ENCODE measurements at places on chromosomes 1 and 21.

DNA sequence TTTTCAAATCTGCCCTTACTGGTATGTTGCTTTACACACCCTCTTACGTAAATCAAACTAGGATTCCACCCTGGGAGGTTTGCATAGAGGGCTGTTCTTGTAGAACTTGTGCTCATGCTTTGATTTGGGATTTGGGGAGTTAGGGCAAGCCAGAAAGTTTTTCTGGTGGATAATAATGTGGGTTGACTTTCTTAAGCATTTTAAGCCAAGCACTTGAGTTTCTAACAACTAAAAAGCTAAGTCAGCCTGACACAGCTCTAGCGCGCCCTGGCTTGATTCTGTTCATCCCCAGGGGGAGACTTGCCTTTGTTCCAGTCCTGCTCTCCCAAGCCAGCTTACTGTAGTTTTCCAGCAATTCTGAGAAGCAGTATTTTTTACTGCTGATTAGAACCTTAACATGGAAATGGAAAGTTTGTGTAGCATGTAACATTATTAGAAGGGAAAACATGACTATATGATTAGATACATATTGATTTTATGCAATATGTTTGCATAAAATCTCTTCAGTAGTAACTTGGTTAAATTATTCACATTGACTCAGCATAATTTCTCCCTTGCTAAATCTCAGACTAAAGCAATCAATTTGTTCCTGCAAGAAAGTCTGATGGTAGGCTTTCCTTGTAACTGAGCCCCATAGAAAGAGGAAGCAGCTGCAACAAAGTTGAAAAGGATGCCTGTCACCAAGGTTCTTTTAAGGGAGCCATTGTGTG, 11.0 kb upstream of the PGD start:
- no peak for DNase-seq

DNA sequence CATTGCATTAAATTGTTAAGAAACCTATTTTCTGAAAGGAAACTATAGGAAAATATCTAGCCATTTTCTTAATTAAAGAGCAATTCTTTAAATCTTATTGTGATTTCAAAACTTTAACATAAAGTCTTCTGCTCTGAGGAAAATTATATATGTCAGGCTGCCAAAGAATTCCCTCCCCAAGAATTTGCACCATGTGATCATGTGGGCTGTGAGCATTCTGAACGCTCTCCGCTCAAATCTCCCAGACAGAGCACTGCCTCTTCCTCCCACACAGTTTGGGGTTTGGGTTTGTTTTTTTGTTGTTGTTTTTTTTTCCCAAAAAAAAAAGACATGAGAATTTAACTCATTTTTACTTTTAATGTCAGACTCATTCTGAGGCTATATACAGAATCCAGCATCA, 155.9 kb upstream of the PALMD start:
- DNase-seq = no peak

GRCh38 chr1:112504661-112505399, 3.9 kb upstream of the WNT2B start:
- DNase-seq = no peak

DNA sequence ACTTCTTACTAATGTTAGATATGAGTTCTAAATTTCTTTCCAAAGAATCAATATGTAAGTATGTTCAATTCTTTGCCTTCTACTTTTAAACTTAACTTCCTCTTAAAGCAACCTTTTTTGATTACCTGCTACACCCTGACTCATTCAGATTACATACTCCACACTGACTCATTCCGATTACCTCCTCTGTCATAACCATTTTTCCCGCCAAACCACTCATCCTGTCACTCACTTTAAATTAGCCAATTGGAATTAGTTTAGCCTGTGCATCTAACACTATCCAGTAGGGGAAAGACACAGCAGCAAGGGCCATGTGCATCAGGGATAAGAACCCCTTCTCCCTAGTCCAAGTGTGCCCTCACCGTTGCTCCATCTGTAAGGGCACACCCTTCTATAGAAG, 815.5 kb downstream of the BRINP3 start:
- DNase-seq = no peak

DNA sequence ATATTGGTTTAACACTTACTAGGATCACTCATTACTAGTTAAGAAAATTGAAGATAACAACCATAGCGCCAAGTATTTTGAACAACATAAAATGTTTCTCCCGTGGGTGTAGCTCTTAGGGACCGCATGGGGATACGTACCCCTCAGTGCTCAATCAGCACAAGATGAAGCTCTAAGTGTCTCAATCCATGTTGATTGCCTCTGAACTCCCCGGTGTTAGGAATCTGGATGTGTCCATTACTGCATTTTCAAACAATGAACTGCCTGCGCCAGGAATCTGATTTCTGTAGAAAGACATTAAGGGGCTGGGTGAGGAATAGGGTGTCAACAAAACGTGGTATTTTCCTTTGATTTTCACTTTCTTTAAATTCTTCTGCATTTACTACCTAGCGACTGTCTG, 100.2 kb downstream of the LMO4 start:
- no peak for DNase-seq

- DNase-seq = no peak
Measured at GRCh38 chr1:10170239-10170574, 40.2 kb upstream of the KIF1B start.

GRCh38 chr1:45612941-45613579, 10.8 kb downstream of the CCDC17 start:
- DNase-seq = no peak

- peak; percentile 61 for DNase-seq
Measured at GRCh38 chr21:45631540-45631939, 12.0 kb upstream of the PCBP3 start.

DNA sequence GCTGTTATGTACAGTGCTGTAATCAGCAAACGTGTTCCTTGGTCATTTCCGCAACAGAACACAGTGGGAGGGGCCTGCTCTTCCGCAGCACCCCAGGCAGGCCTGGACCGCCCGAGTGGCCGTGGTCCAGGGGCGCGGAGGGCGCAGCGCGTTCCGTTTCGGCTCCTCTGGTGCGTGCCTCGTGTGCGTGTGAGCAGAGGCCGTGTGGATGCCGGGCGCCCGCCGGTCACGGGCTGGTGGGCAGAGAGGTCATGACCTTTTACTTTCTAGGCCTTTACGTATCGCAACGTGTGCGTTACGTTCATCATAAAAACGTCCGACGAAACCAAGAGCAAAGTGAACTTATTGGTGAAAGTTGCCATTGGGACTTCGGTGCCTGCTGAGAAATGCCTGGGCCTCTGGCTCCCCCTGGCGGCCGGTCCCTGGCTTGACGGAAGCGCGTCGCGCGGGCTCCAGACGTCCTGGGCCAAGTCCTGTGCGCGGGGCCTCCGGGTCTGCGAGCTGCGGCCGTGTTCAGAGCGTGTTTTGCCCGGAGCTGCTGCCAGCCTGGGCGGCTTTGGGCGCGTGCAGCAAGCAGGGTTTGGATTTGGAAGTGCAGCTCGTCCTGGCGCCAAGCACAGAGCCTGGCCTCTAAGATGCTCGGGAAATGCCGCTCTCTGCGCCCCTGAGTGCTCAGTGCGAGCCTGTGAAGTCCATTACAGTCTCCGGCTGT, 34.4 kb downstream of the COL18A1 start:
- DNase-seq = peak; percentile 84

DNA sequence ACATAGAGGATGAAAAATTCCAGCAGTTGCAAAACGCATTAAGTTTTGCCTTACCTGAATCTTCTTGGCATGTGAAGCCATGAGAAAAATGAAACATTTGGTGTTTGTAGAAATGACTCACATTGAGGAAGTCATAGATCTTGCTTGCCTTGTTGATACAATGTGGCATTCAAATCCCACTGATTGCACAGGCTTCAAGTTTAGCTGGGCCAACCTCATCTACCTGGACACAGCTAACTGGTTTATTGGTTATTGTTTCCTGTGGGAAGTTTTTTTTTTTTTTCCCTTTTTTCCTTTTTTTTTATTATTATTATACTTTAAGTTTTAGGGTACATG, 168.9 kb upstream of the C21orf91 start:
- no peak for DNase-seq

- no peak for DNase-seq
Measured at GRCh38 chr1:5393603-5394002, 598.6 kb downstream of the NPHP4 start.

- no peak for DNase-seq
Measured at GRCh38 chr1:6788946-6789345, 3.7 kb downstream of the CAMTA1 start.

DNA sequence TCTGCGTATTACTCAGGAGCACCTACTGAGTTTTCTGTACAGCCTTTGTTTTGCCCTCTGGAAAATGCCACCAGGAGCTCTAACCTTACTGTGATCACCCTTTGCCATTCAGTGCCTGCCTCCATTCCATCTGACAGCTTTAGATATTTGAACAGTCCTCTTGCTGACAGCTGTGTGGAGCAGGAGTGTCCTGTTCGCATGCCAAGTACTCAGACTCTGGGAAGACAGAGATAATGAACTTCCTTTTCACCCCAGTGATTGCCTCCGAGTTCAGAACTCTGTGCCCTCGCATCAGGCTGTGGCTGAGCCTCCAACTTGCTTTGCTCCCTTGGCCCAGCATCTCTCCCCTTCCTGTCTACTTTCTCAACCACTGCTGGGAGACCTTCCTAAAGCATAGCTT, 74.0 kb downstream of the CACNA1E start:
- DNase-seq = no peak

DNA sequence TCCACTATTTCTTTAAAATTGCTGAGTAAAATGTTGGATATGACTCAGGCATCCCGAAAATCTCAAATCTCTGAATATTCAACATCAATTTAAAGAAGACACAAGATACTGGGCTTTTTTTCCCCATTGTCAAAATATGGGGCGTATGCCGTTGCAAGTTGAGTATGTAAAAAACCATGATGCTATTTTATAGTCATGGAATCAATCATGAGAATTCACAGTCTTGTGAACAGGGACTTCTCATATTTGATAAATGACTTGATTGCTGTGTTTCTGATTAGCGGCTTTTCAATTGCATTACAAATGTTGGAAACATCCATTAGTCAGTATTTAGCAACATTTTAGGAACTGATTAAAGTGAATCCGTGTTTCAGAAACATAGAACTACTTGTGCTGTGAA, 45.3 kb downstream of the SETD4 start:
- no peak for DNase-seq

DNA sequence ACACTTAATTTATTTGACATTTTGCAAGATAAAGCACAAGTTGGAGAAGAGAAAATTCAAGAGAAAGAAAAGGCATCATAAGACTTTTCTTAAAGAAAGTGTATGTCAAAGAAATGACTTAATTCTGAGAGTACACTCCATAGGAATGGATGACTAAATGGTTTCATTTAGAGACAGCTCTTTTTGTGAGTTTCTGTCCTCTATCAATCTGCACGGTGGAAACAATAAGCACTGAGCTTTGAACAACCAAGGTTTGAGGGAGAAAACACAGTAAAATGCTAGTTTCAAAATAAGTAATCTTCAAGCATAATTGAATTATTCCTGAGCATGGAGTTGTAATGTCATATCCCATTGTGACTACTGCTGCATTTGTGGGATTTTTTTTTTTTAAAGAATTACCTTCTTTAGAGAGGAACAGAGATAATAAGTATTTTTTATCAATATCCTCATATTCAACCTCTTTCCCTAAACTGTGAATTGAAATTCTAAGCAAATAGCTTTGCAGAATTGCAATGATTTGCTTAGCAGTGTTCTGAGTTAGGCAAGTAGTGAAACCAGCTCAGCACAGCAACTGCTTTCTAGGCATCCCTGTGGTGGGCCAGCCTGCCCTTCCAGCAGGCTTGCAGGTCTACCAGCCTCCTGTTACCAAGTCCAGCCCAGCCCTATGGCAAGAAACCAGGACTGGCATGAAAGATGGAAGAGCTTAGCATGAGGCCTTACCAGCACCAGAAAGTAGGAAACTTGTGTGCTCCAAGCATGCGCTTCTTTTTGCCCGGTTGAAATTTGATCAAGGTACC, 38.2 kb downstream of the KCNJ6 start:
- no peak for DNase-seq

DNA sequence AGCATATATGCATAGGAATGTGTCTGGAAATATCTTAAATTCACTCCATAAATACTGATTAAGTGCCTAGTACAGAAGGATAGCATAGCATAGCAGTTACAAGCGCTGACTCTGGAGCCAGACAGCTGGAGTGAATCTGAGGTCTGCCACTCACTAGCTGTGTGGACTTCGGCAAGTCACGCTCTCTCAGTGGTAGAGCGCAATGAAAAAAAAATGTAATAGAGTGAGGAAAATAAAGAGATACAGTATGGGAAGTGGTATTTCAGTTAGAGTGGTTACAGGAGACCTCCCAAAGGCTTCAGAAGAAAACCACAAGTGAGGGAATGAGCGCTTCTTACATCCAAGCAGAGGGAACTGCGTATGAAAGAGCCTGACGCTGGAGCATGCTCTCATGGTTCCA, 338.9 kb upstream of the PRMT6 start:
- DNase-seq = no peak

GRCh38 chr1:94045465-94046056, 75.4 kb downstream of the ABCA4 start:
- peak; percentile 50 for DNase-seq

- DNase-seq = no peak
Measured at GRCh38 chr1:19457607-19458006, 27.7 kb downstream of the CAPZB start.

DNA sequence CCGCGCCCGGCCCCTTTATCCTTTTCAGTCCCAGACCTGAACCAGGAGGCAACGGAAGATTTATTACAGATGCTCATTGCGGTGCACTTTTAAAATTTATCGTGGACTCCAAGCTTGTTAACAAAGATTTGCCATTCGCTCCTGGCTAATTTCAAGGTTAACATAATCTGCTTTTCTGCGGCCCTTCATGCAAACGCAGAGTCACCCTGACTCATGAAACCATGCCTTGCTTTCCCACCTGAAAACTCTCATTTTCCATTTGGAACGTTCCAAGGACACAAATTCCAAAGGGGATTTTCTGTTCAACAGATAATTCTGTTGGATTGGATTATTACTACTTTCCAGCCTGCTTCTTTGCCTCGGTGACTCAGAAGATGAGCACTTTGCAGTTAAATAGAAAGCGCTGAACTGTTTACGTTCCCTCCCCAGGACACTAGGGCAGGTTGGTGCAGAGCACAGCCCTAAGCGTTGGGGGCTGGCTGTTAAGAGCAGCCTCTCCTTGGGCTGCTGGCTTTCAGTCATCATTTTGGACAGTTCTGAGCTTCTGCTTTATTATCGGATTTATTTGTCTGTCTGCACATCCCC, 51.1 kb downstream of the CD247 start:
- no peak for DNase-seq

DNA sequence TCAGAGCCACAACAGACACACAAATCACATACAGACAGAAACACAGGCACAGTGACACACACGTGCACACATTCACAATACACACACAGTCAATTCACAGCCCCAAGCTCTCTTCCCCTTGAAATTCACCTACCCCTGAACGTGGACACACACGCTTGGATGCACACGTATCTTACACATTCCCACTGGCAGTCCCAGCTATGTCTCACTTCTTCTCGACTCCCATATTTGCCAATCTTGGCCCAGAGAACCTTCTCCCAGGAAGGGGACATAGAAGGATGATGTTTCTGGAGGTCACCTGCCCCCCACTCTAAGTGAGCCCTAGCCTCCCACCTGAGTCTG, 1.6 kb downstream of the CRYBG2 start:
- DNase-seq = no peak

- no peak for DNase-seq
Measured at GRCh38 chr1:119002028-119002686, 14.0 kb upstream of the TBX15 start.

Measured in posterior cingulate gyrus (tissue), 11 donors.